EL (cell line): ENCODE measurements at places on chromosomes 7 and 10.

DNA sequence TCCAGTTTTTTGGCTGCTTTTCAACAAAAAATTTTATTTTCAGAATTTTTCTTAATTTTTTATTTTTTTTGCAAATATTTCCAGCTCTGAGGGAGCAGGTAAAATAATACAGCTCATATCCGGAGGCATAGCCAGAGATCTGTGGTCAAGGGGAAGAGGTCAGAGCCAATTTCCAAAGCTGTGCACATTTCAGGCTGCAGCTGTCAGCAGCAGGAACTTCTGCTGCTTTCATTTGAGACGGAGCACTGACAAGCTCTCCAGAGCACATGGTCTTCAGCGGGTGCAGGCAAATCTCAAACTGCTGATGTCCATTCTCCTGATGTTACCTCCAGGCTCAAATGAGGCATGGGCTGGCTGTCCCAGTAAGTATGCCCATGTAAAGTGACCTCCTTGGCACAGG is 31.1 kb downstream of the SLC26A4 start:
- no peak for DNase-seq

- DNase-seq, result peak; percentile 79
Measured at GRCh38 chr10:3043512-3044368, 23.6 kb upstream of the PFKP start.

GRCh38 chr7:80611353-80611752 is 27.1 kb upstream of the CD36 start:
- no peak for DNase-seq

- peak; percentile 7 for DNase-seq
Measured at GRCh38 chr10:118139321-118139720, 92.6 kb upstream of the RAB11FIP2 start.

DNA sequence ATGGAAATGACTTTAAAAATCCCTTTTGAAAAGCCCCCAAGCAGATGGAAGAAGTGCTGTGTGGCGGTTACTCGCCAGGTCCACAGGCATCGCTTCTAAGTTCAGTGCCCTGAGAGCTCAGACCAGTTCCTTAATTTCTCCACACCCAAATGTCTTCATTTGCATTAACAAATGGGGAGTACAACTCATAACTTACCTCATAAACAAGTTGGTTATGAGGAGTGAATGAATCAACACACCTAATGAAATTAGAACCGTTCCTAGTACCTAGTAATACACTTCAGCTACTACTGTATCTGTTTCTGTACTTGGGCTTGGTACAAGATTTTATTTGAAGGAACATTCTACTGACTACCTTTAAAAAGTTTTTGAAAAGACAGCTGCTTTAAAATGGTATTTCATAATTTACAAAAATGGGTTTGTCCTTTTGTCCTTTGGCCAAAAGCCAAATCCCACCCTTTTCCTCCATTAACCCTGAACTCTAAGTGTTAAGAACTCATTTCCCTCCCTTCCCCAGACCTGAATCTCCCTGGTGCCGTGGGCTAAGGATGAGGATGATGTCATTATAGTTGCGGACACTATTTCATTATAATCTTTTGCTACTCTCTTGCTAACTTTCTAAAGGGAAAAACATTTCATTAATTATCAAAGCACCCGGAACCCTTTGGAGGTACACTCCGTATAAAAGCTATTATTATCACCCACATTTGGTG is 221.5 kb upstream of the CELF2 start:
- DNase-seq, result peak; percentile 65

DNA sequence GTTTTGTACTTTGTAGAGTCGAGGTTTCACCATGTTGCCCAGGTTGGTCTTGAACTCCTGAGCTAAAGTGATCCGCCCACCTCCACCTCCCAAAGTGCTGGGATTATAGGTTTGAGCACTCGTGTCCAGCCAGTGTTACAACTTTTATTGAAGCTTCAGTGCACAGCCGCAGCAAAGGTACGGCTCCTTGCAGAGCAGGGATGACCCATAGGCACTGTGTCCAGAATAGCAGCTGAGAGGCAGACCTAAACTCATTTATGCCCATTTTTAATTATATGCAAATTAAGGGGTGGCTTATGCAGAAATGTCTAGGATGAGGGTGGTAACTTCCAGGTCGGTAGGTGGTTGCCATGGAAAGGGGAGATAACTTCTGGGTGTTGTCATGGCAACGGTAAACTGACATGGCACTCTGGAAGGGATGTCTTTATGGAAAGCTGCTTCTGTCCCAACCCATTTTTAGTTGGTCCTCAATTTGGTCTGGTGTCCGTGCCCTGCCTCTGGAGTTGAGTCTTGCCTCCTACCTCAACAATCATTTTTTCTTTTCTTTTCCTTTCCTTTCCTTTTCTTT is 22.7 kb downstream of the NYAP1 start:
- no peak for DNase-seq

GRCh38 chr7:132352800-132353199 is 223.5 kb downstream of the PLXNA4 start:
- no peak for DNase-seq

DNA sequence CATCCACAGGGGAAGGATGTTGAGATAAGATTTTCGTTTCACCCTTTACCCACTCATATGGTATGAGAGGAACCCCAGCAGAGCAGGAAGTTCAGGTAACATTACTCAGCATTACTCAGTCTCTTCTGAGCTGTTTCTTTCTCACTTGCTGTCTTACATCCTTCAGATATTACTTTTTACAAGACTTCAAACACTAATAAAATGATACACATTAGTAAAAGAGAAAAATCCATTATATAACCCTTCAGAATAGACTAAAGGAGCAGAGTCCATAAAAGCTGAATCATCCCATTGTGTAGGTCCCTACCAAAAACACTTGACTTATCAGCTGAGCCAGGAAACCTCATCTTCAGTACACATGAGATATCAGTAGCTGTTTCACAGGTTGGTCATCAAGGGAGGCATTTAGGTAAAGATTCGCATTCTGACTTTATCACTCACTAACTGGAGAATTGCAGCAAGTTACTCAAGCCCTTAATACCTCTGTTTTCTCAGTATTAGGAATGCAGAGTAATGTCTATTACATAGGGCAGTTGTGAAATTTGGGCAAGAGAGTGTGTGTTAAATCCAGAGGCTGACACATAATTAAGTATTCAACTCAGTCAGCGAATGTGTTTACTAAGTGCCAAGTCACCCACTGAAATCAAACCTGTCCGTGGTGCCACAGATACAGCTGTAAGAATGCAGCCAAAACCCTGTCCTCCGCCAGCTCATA is 44.7 kb downstream of the KLF6 start:
- DNase-seq, result peak; percentile 30

DNA sequence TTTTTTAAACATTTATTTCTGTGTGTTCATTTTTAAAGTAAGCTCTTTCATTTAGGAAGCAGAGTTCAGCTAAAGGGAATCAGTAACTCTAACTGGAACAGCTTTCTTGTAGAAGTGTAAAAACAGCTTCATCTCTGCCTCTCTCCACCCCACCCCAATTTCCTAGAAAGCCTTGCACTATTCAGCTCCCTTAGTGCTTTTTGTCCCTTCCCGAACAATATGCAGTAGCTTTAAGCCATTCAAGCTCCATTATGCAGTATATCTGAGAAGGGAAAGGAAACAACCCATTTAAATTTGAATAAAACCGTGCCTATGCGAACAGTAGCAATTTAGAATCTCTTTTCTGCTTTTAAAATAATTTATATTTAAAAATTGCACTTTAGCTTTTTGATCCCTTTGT is 134.5 kb downstream of the TRIL start:
- no peak for DNase-seq

DNA sequence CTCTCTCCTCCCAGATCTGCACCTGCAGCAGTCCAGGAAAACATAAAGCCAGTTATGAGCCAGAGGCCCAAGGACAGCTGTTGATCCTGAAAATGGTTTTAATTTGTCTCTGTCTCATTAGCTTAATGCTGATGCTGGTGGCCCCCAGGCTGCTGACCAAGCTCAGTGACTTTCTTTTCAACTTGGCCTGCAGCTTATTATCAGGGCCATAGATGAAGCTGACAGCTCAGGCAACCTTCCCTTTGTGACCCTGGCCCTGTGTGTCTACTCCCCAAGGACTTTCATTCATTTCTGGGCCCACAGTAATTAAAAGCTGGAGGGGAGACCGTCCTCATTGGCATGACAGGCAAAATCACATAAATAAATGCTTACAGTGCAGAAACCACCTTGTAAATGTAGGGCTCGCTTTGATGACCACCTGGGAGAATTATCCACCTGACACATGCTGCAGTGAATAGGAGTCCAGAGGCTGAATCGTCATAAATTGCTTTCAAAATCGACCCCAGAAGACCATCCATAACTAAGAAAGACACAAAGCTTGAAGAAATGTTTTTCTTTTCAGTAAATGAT is 138.5 kb downstream of the NPY start:
- no peak for DNase-seq

DNA sequence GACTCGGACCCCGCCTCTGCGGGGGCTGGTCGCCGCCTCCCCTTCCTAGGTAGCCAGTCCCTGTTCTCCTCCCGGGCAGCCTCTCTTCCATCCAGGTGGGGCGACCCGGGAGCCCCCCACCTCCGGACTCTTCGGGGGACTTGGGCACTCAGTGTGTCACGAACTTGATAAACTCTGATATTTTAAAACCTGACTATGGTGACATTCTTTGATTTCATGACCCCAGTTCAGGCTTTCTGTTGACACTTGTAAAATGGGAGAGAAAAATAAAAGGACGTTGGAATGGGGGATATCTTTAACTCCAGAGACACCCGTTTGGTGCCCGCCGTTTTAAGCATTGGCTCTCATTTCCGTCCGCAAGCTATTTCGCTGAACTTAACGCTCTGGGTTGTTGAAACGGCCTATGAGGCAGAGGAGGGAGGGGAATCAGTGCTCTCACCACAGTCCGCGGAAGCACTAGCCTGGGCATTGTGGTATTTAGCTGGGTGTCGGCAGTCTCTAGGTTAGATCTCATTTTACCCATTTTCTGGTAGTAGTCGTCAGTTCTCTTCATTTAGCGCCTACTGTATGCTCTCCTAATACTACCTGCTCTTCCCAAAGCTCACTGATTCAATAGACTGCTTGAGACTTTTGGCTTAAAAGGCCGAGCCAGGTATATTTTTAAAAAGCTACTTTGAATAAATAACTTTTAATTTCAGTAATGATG is 738 bp downstream of the VPS26A start:
- peak; percentile 77 for DNase-seq

GRCh38 chr10:23362069-23362830 is 17.7 kb upstream of the C10orf67 start:
- no peak for DNase-seq

- DNase-seq, result no peak
Measured at GRCh38 chr10:131870831-131871672, 29.8 kb upstream of the PPP2R2D start.

- peak; percentile 9 for DNase-seq
Measured at GRCh38 chr7:44580945-44581878, 819 bp downstream of the TMED4 start.

- DNase-seq, result no peak
Measured at GRCh38 chr7:49791088-49791741, 17.8 kb downstream of the VWC2 start.

DNA sequence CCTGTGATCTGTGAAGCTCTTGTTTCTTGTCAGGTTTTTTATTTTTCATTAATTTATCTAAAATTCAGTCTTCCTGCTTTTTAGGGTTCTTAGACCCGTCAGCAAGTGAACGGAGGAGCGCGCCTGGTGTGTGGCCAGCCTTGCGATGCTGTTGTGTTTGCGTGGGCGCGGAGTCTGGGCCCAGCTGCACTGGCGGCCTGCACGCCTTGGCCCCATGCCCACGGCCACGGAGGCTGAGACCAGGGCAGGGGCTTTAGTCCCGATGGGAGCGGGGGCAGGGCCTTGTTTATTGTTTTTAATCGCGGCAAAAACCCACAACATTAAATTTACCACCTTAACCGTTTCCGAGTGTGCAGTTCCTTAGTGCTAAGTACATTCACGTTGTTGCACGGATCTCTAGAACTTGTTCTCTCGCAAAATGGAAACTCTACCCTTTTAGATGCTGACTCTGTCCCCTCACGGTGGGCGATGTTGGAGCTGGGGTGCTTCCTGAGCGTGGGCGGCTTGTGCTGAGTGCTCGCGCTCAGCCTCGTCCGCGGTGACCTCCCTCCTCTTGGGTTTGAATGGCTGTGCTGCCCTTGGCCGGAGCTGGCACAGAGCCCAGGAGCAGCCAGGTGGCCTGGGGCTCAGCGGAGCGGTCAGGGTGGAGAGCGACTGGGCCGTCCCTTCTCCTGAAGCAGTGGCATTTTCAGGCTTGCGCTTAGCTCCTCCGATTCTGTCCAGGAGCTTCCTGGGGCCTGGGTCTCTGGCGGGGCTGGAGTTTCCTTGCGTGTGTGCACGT is 69.1 kb downstream of the INPP5A start:
- no peak for DNase-seq

- DNase-seq, result no peak
Measured at GRCh38 chr7:157037635-157038034, 27.2 kb upstream of the MNX1 start.

GRCh38 chr10:14624600-14624999 is 150.1 kb downstream of the FAM107B start:
- no peak for DNase-seq

- DNase-seq, result no peak
Measured at GRCh38 chr10:121368347-121369025, 229.8 kb downstream of the FGFR2 start.

- DNase-seq, result peak; percentile 49
Measured at GRCh38 chr10:102869258-102870198, at the start of gene AS3MT. AS3MT (plus strand) TSS chr10:102869470; CDS start chr10:102869593, 123 bp downstream.

GRCh38 chr10:100482834-100483185 is 20.0 kb downstream of the WNT8B start:
- no peak for DNase-seq

- DNase-seq, result peak; percentile 57
Measured at GRCh38 chr10:46255801-46256747, 30.7 kb upstream of the ANTXRL start.

- no peak for DNase-seq
Measured at GRCh38 chr7:28815928-28816373, 142.2 kb downstream of the TRIL start.

DNA sequence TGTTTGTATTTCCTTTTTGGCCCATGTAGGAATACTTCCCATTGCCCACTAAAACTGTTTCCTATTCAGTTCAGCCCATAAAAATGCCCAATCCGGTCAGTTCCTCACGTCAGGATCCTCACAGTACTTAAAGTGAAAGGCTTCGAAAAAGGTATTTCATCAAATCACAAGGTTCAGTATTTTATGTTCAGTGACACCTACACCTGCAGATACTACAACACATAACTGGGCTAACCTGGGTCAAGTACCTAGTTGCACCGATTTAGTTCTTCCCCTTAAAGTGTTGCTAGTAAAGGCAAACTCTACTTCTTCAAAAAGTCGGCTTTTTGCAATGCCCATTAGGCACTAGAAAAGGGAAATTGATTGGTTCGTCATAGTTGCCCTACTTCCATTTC is 1.1 kb downstream of the SNX13 start:
- peak; percentile 53 for DNase-seq

DNA sequence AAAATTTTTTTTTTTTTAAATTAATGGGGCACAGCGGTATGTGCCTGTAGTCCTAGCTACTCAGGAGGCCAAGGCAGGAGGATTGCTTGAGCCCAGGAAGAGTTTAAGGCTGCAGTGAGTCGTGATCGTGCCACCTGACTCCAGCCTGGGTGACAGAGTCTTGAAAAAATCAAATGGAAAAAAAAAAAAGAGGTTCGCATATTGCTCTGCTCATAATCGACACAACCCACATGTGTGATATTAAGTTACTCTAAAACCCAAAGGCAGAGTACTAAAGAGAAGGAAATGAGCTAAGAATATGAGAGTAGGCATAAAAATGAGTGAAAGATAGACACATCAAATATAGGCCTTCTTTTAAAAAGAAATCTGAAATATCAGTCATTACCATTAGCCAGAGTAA is 66.3 kb downstream of the IGF2BP3 start:
- DNase-seq, result no peak

- DNase-seq, result peak; percentile 74
Measured at GRCh38 chr10:95236068-95236903, 42.2 kb downstream of the ACSM6 start.
